ENCODE measurements at places on chromosomes 5 and 9.
A peak's percentile ranks its signal among the peaks of the same experiment; 100 is the strongest.

GRCh38 chr9:4588721-4589120 lies 73.4 kb upstream of the PLPP6 start:
- no peak for DNase-seq

DNA sequence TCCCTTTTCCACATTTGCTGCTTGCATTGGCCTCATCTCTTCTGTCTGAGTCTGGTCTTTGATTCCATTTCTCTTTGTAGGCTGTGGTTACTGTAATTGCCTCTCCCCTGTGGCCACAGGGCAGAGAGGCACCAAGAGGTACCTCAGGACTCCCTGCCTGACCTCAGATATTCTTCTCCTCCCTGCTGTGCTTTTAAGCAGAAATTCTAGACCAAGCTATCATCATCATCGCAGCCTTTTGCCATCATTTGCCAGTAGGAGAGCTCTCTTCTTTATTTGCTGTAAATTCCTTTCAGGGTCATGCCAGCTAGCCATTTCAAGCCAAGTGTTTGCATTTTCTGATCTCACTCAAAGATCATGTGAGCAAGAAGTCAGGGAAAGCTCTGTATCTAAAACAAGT lies 369.6 kb downstream of the ICE1 start:
- DNase-seq: no peak

DNA sequence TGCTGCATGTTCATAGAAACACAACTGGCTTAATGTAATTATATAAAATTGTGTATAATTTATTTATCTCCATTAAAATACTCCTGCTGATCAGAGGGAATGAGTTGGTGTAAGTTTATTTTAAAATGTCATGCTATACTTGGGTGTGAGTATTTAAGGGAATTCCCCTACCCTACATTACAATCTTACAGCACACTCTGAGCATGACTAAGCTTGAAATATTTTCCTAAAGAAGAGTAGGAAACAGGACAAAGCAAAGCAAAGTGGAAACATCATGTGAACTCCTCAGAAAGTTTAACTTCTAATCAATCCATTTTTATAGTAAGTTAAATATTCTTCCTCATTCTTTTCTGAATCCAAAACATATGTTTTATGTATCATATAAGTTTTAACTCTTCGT lies 1271.3 kb downstream of the EFNA5 start:
- no peak for DNase-seq

- DNase-seq: peak; percentile 19
These were observed 49.3 kb downstream of the NR2F1 start for GRCh38 chr5:93632327-93632726.

DNA sequence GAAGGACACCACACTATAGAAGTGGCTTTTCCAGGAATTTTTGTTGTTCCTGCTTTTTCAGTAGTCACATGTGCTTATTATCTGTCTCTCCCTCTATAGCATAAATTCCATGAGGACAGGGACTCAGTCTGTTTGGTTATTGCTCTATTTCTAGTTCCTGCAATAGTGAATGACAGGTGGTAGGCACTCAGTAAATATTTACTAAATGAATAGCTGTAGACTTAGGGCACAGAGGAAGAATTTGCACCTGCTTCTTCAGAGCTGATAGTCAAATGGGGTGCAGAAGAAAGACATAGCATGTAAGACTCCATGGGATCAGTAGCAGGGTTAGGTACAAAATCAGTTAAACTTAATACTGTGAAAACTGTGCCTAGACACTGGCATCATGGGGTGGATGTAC lies 580.2 kb downstream of the CCDC171 start:
- DNase-seq: no peak

- no peak for DNase-seq
These were observed 9.0 kb downstream of the ANXA6 start for GRCh38 chr5:151148583-151148982.

DNA sequence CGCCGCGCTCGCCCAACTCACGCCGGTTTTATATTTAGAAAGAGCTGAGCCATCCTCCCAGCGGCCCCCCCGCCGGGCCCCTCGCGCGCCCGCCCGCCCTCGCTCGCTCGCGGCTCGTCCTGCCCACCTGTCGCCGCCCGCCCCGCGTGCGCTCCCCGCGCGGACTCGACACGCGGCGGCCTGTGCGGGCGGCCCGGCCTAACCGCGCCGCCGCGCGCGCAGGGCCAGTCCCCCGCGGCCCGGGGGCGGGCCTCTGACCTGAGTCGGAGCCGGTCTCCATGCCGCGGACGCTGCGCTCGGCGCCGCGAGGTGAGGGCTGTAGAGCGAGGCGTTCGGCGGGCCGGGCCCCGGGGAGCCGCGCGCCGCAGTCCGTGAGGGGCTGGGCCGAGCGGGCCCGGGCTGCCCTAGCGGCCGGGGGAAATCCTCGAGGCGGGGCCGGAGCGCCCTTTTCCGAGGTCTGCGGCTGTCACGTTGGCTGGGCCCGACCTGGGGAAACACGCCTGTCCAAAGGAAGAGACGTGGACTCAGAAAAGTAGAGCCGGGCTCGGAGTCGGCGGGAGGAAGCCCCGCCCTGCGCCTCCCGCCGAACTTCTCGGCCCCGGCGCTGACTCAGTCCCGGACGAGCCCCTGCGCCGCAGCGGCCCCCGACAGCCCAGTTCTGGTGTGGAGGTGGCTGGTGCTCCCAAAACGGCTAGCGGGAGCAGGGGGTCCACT lies at the start of gene ECPAS:
Gene ECPAS (minus strand): TSS at position 526 of the 714 bp plus-strand sequence. CDS start 11,465 bp downstream, outside the sequence.
- DNase-seq: peak; percentile 80

DNA sequence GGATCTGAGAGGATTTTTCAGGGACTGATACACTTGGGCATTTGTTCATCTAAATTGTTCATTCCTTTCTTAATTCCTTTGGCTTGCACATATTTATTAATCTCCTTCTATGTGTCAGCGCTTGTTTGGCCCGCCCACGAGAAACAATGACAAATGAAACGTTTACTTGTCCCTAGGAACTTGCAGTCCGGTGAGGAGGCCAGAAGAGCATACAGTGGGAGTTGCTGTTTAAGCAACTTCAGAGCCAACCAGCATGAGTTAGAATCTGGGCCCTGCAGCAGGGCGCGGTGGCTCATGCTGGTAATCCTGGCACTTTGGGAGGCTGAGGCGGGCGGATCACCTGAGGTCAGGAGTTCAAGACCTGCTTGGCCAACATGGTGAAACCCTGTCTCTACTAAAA lies 18.8 kb downstream of the FBXL7 start:
- no peak for DNase-seq

GRCh38 chr9:131475956-131476776 lies 26.6 kb upstream of the POMT1 start:
- DNase-seq: no peak

GRCh38 chr5:66958980-66959641 lies 237.5 kb downstream of the CD180 start:
- no peak for DNase-seq

DNA sequence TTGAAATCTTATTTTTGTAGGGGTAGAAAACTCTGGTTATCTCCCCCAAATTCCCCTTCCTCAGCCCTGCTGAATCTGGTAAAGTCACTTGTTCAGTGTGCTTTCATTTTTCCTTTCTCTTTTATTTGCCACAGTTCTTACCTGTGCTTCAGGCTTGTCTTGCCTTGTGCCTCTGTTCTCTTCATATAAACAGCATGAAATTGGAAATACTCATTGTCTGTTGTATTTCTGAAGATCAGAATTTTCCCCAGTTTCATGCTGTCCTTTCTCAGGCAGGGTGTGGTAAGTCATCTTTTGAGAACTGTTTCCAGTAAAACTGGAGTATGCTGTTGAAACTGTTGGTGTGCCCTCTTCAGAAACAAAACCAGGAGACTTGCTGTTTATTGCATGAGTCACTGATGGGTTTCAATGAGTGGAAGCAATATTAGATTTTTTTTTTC lies 7.0 kb downstream of the PAM start:
- peak; percentile 52 for DNase-seq

DNA sequence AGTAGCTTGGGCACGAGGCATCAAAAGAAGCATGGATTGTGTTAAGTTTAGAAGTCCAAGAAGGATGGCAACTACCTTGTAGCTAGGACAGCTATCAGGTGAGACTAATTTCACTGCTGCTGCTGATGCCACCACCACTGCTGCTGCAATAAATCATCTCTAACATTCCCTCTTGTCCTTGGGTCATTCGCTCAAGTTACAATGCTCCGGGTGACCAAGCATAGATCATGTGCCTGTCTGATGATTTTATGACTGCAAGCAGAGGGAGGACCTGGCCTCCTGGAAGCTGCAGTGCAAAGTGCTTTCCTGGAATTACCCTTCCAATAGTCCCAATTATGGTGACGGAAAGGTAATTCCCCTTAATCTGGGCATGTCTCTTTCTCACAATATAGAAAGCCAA lies 334.4 kb downstream of the PRELID2 start:
- DNase-seq: no peak

DNA sequence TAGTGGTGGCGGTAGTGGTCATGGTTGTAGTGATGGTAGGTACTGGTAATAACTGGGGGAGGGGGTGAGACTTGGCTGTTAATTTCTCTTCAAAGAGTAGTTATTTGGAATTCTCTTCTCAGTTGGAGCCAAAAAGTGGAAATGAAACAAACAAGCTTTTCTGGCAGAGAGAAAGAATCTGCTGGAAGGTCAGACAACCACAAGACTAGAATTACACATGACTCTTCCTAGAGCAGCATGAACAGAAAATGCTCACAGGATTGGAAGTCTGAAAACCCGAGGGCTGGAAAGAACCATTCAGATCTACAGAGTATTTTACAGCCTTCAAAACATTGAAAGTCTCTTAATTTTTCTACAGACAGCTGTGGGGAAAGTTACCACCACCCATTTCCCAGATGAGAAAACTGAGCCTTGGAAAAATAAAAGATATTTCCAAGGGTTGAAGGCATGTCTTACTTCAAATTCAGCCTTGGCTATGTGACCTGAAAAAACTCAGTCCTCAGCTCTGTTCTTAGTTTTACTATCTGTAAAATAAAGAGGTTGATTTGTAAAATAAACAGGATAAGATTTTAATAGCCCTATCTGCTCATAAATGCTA lies 42.9 kb upstream of the TRIM32 start:
- DNase-seq: no peak

DNA sequence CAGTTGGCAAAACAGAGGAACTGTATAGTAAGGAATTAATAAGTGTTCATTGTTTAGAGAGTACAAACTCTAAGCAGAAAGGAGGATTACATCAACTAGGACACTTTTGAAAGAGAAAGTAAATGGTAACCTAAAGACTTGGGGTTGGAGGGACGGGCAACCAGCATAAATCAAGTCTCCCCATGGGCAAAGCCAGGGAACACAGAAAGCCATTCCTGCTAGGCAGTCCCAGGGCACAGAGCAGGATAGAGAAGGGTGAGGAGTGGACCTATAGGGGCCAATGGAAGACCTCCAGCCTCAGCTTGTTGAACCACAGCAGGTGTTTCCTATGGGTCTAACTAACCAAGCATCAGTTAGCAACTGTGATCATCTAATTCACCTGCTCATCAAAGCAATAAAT lies 9.2 kb upstream of the ERAP1 start:
- peak; percentile 62 for DNase-seq

- DNase-seq: no peak
These were observed 138.2 kb downstream of the ADAMTS16 start for GRCh38 chr5:5278201-5278814.

DNA sequence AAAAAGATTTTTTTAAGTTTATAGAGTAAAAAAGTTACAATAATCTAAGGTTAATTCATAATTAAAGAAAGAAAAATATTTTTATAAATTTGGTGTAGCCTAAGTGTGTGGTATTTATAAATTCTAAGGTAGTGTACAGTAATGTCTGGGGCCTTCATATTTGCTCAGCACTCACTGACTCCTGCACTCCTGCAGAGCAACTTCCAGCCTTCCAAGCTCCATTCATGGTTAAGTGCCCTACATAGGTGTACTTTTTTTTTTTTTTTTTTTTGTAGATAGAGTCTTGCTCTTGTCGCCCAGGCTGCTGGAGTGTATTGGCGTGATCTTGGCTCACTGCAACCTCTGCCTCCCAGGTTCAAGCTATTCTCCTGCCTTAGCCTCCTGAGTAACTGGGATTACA lies 10.1 kb downstream of the ACOT12 start:
- DNase-seq: no peak

- DNase-seq: no peak
These were observed 11.4 kb upstream of the TEX48 start for GRCh38 chr9:114693248-114693855.

GRCh38 chr5:145557345-145557744 lies 277.8 kb downstream of the PRELID2 start:
- no peak for DNase-seq

GRCh38 chr5:169577951-169578350 lies 5.6 kb upstream of the SPDL1 start:
- DNase-seq: peak; percentile 11

GRCh38 chr5:80623999-80624398 lies 30.5 kb upstream of the MSH3 start:
- no peak for DNase-seq

GRCh38 chr5:130532786-130533185 lies 628.5 kb downstream of the CHSY3 start:
- no peak for DNase-seq

- no peak for DNase-seq
These were observed 327.8 kb downstream of the TMEM167A start for GRCh38 chr5:82749461-82749820.

DNA sequence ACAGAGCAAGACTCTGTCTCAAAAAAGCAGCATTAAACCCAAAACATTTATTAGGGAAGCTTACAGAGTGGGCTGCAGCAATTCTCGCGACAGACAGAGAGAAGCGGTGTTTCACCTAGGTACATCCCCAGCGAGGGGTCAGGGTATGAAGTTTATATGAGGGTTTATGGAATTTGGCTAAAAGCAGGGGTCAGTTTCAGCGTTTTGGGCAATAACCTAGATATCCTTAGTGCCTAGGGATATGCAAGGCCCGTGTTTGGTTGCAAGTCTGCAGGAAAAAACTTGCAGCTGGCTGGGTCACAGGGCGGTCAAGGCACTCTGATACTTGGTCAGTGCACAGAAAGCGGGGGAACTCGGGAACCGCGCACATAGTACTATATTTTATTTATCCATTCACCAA lies 649 bp upstream of the GLE1 start:
- peak; percentile 62 for DNase-seq

- DNase-seq: no peak
These were observed at the start of gene PCDHGA7 for GRCh38 chr5:141382469-141383294. TSS of gene PCDHGA7 (plus strand) at chr5:141382742. CDS start at chr5:141382900, 158 bp downstream.

DNA sequence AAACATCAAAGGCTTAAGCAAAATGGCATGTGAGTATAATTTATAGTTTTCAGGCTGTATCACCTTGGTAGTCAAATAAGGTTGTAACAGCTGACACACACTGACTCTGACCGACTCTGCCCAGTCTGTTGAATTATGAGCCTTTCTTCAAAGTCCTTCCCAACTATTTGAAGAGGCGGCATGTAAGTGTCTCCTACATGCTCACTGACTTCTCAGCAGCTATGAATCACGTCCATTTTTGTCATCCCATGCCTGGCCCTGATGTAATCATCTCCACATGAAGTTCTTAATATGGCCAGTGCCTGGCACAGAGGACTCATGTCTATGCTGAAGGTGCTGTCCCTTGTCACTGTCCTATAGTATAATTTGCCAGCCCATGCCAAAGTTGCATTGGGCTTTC lies 5.1 kb upstream of the PTBP3 start:
- DNase-seq: no peak

All from OCI-M1 (cell line).